IPS-NIHi11 (cell line): ENCODE measurements at places on chromosomes 3 and 15.
A peak's percentile ranks its signal among the peaks of the same experiment; 100 is the strongest.

DNA sequence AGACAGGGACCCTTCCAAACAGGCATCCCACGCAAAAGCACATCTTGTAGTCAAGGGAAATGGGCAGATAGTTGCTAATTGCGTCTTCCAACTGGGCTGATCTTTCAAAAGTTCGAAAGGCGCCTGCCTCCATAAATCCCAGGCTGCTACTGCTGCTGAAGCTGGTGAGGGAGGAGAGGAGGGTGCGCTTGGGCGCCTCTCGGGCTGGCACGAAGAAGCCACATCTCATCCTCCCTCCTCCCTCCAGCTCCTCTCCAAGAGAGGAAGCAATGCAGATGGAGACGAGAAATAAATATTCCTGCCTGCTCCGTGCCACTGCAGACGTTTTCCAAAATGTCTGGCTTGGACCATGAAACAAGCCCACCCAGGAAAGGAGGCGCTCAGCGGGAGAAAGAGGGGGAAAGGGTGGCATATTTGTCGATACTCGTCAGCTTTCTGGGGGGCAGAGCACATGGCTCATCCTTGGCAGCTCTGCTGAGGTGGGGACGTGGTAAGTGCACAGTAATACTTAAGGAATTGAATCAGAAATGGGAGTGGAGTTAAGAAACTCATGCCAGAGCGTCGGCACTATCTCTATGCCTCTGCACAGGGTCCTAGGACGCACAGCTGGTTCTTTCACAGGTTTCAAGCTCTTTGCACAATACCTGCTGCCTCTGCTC is 88.9 kb upstream of the FEZF2 start:
- no peak for DNase-seq

- peak; percentile 45 for DNase-seq
These were observed 73.3 kb downstream of the NSMCE3 start for GRCh38 chr15:29196290-29196689.

GRCh38 chr3:64397573-64397972 is 172.3 kb upstream of the PRICKLE2 start:
- no peak for DNase-seq

GRCh38 chr3:63863150-63864007 is at the start of the genes ATXN7 and THOC7:
Gene ATXN7 (plus strand): TSS chr3:63863867. CDS start chr3:63912599, 48,732 bp downstream.
Gene THOC7 (minus strand): TSS chr3:63863805. CDS start chr3:63863790, 15 bp downstream.
- peak; percentile 81 for DNase-seq

DNA sequence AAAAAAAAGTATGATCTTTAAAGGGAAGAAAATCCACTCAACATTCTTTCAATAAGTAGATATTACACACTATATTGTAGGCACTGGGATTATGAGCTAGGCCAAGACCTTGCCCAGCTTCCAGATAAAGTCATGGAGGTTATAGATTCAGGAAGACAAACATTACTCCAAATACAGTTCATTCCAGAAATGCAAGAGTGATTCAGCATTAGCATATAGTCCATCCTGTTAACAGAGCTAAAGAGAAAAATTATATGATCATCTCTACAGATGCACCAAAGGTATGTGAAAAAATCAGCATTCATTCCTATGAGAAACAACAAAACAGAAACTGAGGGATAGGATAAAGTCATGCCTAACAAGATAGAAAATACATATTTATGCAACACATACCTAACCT is 42.1 kb upstream of the NSMCE3 start:
- DNase-seq: no peak

DNA sequence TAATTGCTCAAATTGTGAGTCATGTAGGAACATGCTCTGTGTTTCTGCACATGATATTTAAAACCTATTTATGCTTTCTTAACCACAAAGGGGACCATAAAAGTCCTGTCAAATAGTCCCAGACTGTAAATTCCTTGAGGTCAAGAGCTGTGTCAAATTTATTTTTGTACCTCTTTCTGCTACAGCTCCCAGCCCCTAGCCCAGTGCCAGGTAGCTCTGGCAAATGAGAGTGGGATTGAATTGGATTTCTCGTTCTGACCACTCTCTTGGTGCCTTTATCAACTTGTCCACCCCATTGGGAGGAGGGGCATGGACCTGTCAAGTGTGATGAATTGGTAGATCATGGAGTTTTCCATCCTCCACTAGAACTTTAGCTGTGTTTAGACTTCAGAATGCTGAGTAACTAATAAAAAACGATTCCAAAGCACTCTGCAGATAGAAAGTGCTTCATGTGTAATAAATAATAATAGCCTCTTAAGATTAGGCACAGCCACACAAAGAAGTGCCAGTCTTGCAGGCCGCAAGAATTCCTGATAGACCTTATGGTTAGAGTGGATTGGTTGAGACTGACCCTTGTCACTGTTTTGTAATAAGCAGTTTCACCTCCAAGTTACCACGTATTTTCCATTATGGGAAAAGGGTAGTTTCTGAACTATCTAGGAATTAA is 120.4 kb downstream of the LPP start:
- DNase-seq: no peak
